Suppressor macrophage treated with lipopolysaccharide for 1 hour (primary cell): ENCODE measurements at places on chromosomes 5 and 9.

- DNase-seq = peak; percentile 31
Measured at GRCh38 chr5:67904366-67904765, 311.2 kb upstream of the PIK3R1 start.

DNA sequence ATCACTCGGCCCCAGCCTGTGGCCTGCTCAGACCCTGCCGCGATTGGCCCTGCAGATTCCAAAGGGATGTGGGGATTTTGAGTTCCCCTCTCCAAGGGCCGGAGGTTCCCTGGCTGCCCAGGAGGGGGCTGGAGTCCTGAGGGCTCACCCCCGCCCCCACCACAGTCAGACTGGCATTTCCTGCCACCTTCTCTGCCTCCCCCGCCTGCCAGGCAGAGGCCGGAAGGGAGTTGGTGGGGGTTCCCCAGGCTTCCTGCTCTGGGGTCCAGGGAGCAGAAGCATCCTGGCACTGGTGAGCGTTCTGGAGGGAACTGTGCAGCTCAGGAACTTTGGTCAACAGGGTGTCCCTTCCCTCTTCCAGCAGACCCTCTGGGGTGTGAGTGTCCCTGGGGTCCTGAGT lies 70.6 kb downstream of the RXRA start:
- DNase-seq = peak; percentile 72

GRCh38 chr5:107985144-107985543 lies 314.4 kb upstream of the EFNA5 start:
- no peak for DNase-seq

- DNase-seq = no peak
Measured at GRCh38 chr5:1247811-1248210, 22.6 kb downstream of the SLC6A18 start.

- no peak for DNase-seq
Measured at GRCh38 chr5:98110282-98110691, 663.2 kb upstream of the RGMB start.

GRCh38 chr9:75168270-75169178 lies 80.2 kb downstream of the OSTF1 start:
- DNase-seq = no peak

DNA sequence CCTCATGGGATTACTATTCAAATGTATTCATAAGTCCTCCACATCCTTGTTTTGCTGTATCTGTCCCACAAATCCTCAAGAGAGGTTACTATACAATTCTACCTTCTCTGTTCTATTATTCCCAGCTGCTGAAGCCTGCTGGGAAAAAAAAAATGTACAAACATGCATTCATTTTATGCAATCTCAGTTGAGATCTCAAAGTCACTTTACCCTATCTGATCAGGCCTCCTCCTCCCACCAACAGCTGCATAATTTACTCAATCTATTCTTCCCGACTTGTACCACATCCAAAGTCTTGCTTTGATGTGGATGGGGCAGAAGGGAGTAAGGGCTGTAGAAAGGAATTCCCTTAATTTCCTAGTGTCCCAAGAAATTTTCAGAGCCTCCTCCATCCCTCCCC lies 28.6 kb downstream of the PSIP1 start:
- DNase-seq = no peak

DNA sequence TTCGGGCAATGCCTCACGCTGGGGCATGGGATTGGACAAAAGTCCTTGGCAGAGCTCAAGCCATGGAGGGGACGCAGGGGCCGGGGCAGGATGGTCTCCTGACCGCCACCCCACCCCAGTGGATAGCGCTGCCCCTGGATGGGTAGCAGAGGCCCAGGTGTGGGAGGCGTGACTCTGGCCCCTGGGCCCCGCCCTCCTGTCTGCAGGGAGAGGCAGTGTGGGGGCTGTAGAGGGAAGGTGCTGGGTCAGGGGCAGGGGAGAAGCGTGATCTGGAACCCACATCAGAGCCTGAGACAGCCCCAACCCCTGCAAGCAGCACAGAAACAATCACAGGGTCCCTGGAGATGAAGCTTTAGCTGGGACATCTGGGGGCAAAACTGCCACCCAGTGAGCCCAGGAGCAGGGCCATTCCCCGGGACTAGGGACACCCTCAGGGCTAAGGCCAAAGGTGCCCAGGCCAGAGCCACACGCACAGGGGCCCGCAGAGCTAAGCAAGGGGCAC lies 36.2 kb downstream of the NACC2 start:
- DNase-seq = no peak

DNA sequence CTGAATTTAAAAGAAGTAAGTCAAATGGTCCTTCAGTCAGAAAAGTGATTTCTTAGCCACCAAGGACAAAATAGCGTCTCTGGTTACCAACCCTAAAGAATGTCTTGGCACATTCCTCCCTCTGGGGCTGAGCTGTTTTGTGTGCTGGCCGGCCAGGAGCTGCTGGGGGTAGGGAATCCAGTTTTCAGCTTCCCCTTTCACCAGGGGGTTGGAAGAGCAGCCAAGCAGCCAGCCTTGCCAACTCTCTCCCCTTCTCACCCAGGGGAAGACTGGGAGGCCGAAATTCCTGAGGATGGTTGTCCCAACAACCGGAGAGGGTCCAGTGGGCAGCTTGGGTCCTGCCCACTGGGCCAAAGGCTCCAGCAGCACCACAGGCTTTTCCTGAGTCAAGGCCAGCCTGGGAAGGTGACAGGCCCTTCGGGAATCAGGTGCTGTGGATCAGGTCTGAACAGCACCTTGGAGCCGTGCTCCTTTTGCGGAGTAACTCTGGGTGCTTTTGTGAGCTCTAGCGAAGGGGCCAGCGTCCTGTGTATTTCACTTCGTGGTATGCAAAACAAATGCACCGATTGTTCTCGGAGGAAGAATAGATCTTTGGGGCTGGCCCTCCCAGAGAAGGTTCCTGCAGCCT lies 4.2 kb downstream of the WWC1 start:
- no peak for DNase-seq

DNA sequence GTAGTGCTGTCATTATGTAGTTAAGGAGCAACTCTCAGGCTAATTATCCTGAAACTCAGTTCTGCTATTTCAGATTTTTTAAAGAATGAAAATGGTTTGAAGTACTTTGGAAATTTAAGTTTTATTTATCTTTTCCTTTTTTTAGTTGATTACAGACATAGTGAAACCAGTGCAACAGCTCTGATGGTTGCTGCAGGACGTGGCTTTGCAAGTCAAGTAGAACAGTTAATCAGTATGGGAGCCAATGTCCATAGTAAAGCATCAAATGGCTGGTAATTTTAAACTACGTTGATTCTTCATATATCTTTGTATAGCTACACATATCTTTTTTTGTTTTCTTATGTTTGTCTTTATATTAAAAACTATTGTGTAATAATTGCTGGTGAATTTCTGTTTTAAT lies 34.9 kb downstream of the YTHDC2 start:
- DNase-seq = no peak

DNA sequence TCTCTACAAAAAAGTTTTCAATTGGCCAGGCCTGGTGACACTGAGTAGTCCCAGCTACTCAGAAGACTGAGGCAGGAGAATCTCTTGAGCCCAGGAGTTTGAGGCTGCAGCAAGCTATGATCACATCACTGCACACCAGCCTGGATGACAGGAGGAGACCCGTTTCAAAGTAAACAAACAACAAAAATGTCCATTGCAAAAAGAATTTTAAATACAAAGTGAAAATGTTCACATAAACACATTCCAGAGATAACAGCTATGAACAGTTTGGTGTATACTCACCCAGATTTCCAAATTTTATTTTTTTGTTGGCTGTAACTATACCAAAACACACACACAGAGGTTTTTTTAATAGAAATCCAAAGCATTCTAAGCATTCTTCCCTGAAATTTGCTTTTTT lies 39.8 kb downstream of the ADRA1B start:
- no peak for DNase-seq

DNA sequence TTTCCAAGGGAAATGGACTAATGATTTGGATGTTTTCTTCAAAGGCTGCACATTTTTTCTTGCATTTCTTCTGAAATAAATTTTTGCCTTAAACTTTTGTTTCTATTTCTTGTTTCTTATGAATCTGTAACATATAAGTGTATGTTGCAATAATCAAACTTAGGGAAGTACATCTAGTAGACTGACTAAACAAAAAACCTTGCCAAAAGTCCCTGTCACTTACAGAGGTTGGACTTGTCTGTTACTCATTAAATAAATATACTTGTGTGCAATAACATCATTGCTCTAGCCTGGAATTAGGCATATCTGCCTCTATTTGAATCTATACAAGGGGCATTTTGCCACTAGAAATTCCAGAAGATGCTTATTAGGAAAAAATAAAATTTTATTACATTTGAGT lies 56.6 kb downstream of the C6 start:
- no peak for DNase-seq

- DNase-seq = no peak
Measured at GRCh38 chr5:136295914-136296313, 69.4 kb downstream of the TRPC7 start.

- no peak for DNase-seq
Measured at GRCh38 chr5:135246605-135246922, 152.5 kb downstream of the MACROH2A1 start.

- peak; percentile 70 for DNase-seq
Measured at GRCh38 chr9:114911167-114911821, 19.1 kb downstream of the TNFSF8 start.

DNA sequence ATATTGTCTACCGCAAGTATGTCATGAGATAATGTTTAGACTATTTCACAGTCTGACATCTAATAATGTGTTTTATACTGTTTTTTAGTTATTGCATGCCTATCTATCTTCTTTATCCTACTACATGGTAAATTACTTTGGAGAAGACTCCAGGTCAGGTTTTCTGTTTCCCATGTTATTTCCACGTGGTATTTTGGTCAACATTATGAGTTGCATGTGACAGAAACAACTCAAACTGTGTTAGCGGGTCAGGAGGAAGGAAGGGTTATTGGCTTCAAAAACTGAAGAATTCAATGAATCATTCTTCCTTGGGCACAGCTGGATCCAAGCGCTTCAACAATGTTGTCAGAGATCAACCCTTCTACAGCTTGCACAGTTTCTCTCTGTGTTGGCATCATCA lies 252.1 kb upstream of the CCNG1 start:
- DNase-seq = no peak

DNA sequence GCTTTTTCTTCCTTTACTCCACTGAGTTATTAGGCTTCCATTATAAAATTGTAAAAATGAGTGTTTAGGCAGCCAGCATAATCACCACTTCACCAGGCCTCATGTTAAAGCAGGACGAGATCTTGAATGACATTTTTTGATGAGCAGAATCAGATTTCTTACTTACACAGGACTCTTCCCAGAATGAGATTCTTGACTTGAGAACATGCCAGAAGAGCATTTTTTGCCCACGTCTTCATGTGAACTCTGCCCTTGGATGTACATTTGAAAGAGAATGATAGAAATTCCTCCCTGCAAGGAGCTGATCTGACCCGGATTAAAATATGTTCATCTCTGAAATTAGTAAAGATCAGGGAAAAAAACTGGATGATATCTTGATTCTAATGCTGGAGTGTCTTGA lies 212.1 kb upstream of the ADRA1B start:
- DNase-seq = no peak

- peak; percentile 88 for DNase-seq
Measured at GRCh38 chr5:72366324-72366976, 46.3 kb downstream of the PTCD2 start.

DNA sequence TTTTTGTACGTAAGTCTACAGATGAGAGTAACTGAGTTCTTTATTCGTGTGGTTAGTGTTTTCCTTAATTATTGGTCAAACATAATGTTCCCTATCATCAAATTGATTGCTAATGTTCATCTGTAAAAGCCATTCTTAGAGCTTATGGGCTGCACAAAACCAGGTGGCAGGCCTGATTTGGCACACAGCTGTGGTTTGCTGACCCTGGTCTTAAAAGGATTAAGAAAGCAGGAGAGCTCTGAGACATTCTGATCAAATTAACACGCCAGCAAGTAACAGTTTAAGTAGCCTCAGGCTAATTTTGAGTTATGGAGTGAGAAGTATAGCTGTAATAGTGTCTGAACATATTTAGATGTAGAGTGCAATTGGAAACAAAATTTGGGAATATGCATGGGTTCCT lies 63.2 kb downstream of the PRR16 start:
- no peak for DNase-seq

DNA sequence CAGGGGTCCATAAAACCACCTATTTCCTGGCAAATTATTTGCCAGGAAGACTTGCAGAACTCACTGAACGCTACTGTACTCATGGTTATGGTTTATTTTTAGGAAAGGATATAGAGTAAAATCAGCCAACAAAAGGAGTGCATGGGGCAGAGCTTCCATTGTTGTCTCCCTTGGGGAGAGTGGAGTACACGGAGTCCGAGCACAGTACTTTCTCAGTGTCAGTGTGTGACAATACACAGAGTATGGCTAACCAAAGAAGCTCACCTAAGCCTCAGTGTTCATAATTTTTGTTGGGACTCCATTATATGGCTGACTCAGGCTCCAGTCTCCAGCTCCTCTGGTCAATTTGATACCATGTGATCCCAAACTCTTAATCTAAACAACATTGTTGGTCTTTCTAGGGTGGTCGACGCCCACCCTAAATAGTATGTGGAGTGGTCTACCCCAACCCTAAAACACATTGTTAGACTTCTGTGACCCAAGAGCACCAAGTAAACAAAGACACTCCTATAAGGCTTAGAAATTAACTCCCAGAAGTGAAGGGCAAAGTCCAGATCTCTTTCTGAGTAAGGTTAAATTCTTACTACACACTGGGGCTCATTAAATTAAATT lies 74.9 kb downstream of the SLC44A1 start:
- DNase-seq = no peak

DNA sequence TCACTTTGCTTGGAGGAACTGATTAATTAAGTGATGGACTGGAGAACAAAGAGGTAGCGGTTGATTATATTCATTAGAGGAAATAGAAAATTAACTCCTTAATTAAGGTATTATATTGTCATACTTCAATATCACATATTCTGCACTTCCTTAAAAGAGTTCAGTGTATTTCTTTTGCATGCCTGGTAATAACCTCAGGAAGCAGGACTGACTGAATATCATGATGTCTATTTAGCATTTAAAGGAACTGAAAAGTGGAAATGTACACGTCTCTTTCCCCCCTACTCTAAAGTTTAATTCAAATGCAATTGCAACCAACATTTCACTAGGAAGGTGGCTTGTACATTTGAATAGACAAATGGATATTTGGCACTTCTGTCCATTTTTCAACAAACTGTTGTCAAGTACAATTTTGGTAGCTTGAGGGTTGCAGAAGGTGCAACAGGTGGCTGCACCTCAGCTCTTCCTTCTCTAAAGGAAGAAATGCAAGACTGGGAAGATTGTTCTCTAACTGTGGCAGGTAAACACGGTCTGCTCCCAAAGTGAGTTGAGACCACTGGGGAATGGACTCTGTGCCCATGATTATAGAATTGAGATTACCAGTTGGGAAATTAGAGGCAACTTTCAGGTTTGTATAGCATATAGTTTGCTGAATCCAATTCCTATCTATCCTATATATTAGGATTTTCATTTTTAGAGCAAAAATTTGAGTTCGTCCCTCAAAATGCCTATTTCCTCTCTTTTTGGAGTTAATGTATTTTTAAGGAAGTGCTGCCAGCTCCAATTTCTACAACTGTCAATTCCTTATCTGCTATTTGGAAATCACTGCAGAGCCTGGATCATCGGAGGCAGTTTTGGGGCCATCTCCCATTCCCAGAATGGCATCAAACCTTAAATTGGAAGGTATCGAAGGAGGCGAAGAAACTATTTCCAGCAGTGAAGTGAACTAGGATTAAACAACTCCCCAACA lies 98.9 kb upstream of the TAF11L2 start:
- DNase-seq = no peak
